ENCODE measurements at places on chromosomes 12 and 14. TPM values are rescaled to one million over a fixed set of nuclear protein-coding genes. Genes with fewer than 3 reads are reported as not detected.
A peak's percentile ranks its signal among the peaks of the same experiment; 100 is the strongest.

- DNase-seq: no peak
These were observed 69.5 kb downstream of the ACSS3 start for GRCh38 chr12:81147292-81147919.

DNA sequence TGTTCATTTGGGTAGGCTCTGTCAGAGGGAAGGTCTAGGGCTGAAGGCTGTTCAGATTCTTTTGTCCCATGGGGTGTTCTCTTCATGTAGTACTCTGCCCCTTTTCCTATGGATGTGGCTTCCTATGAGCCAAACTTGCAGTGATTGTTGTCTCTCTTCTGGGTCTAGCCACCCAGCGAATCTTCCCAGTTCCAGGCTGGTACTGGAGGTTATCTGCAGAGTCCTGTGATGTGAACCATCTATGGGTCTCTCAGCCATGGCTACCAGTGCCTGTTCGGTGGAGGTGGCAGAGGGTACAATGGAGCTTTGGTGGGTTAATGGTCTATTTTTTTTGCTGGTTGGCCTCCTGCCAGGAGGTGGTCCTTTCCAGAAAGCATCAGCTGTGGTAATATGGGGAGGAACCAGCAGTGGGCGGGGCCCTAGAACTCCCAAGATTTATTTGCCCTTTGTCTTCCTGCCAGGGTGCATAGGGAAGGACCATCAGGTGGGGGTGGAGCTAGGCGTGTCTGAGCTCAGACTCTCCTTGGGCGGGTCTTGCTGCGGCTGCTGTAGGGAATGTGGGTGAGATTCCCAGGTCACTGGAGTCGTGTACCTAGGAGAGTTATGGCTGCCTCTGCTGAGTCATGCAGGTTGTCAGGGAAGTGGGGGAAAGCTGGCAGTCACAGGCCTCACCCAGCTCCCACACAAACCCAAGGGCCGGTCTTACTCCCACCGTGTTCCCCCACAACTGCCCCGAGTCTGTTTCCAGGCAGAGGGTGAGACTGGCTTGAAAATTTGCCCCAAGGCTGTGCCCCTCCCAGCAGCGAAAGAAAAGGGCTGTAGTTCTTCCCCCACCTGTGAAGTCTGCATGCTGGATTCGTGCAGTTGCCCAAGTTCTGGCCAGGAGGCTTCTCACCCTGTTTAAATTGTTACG lies 17.5 kb downstream of the MTRFR start:
- peak; percentile 4 for DNase-seq

DNA sequence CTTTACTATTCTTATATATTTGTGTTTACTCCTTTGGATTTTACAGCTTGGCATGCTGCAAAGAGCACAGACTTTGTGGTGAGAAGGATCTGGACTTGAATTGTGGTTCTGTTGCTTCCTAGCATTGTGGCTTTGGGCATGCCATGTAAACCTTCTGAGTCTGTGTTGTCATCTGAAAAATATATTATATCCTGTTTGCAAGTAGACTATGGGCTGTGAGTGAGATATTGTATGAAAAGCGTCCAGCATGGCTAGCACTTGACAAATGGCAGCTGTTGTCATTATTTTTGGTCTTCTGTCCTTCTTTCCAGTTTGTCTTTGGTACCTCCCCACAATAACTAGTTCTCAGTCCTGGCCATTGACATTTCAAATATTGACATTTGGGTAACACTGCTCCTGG lies 61.8 kb upstream of the DACT1 start:
- DNase-seq: no peak

DNA sequence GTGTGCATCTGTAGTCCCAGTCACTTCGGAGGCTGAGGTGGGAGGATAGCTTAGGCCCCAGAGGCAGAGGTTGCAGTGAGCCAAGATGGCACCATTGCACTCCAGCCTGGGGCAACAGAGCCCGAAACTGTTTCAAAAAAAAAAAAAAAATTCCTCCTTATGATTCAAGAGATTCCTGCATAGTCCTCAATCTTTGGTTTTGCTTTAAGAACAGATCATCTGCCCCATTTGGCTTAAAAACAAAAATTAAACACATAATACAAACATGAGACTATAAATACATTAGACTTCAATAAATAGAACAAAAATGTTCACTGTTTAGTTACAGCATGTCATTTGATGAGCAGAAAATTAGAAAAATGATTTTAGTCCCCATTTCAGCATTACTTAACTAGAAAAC lies 131.2 kb downstream of the PAWR start:
- DNase-seq: no peak

The FICD gene
- total RNA-seq: 4.5 TPM

DNA sequence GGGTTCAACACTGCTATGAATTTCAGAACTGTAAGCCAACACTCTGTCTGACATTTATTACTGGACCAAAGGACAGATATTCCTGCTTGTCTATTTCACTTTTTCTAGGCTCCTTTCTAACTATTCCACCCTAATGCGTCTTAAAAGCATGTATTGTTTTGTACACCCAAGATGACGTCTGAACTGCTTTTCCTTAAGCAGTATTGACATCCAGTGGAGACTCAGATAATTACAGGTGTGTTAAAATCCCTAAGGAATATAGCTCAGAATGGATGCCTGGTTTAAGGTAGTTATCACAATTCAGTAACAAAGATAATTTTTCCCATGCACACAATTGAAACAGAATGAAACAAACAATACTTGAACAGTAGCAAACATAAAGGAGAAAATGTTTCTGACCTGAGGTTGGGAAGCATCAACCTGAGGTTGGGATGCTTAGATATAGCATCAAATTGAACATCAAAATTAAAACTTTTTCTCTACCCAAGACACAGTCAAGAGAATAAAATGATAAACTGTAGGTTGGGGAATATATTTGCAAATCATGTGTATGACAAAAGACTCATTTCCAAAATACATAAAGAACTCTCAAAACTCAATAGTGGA lies 93.7 kb upstream of the PTPRR start:
- DNase-seq: no peak

The CLEC1B gene
- not detected for total RNA-seq

The MANSC1 gene
- total RNA-seq: 2.5 TPM

GRCh38 chr12:99611117-99611516 lies 36.4 kb upstream of the GARIN6 start:
- no peak for DNase-seq

- no peak for DNase-seq
These were observed 2.5 kb downstream of the CDCA4 start for GRCh38 chr14:105018414-105018813.

- DNase-seq: no peak
These were observed 19.6 kb downstream of the RMST start for GRCh38 chr12:97482143-97482693.

Data from activated CD4-positive, alpha-beta T cell treated with anti-CD3 and anti-CD28 coated beads for 36 hours (primary cell).